ENCODE measurements at places on chromosomes 3 and 15.

DNA sequence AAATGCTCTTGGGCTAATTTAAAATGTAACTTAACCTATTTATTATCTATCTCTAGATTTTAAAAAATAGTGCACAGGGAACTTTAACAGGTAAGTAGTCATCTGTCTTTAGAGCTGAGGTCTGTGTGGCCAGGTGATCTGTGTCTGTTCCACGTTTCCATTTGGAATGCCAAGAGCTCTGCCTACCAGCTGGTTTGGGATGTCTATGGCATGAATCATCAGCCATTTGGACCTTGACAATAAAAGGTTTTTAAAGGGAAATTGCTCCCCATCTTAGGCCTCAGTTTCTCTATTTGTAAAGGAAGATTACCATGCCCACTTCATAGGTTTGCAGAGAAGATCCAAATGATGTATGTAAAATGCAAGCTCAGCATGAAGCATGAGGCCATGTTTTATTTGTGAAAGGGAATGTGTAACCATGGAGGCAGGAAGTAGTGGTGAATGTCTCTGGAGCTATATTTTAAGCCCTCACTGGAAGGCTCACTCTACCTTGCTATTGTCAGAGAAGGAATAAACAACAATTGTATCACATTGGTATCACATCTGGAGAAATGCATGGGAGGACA, 548.1 kb upstream of the LMCD1 start:
- no peak for DNase-seq

- no peak for DNase-seq
Observed at GRCh38 chr3:12869035-12869621, 27.8 kb upstream of the RPL32 start.

DNA sequence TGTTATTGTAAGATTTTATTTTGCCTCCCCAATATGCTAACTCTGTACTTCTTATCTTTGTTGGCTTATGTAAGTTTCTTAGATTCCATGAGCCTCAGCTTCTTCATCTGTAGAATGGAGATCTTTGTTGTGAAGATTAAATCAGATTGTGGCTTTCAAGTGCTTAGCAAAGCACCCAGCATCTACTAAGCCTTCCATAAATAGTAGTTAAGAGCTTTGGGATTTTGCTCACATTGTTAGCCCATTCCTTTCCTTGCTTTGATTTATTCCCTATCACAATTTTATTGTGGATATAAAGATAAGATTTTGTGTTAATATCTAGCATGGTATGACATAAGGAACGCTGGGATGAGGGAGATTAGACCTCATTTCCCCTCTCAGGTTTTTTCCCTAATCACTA, 501.4 kb downstream of the PYDC2 start:
- no peak for DNase-seq

- DNase-seq = peak; percentile 44
Observed at GRCh38 chr15:100115711-100116090, 226.1 kb downstream of the ADAMTS17 start.

DNA sequence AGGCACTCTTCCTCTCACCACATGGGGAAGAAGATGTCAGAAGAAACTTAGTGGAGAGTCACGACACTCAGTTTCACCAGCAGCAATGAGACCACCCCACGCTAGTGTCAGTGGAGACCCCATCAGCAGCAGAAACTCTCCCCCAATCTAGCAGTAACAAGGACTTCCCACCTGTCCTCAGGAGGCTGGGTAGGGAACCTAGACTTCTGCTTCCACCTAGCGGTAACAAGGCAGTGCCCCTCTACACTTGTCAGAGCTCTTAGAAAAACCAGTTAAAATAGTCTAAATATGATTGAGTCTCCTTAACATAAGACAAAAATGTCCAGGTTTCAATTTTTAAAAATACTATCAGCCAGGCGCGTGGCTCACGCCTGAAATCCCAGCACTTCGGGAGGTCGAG, 57.3 kb downstream of the TRAT1 start:
- DNase-seq = peak; percentile 32

DNA sequence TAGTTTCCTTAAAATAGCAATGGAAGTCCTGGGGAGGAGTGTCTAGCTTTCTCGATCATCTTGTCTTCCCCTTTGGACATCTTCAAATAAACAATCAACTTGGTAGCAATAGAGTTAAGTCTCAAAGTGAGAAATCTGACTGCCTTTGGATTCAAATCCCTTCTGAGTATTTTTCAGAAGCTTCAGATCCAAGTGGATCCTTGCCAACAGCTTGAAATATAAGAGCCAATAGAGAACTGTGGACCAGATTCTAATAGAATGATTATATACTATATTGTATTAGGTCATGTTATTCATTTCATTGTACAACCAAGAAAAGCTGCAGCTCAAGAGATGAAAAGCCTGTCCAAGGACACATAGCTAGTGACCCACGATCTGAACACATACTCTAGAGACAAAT, 60.2 kb downstream of the SYNPR start:
- no peak for DNase-seq

DNA sequence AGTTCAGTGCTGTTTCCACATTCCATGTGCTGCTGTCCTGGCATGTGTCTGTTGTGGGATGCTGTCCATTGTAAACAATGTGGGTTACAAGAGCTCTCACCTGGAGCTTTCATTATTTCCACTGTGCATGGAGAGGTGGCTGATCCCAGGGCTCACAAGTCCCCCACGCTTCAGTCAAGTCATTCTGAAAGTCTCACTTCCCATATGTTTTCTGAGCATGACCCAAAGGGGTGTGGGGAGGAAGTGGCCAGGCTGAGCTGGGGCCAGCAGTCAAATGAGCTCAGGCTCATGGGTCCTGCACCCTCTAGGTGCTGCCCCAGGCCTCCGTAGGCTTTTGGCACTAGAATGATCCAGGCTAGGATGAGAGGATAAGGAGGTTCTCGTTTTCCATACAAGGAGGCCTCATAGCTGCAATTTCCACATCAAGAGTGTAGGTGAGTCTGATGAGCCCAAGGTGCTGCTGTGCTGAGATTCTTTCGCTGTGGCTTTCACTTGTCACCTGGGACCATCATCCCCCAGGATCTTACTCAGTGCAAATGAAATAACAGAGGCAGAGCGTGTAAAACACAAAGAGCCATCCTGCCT, 22.0 kb downstream of the STARD5 start:
- no peak for DNase-seq

DNA sequence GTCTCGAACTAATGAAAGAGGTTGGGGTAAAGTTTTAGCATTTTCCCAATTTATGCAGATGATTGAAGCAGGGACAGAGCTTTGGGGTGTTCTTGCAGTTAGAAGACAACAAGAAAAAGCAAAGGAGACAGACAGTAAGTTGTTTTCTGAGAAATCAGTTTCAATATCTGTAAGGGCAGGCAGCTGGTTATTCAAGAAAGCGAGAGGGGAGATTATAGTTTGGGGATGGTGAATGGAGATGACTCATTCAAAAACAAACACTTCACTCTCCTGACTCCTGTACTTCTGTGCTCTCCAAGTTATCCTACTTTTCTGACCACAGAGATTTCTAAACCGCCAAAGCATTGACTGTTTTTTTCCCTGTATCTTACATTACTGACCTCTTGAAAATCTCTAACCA, 352.0 kb downstream of the GAP43 start:
- DNase-seq = peak; percentile 56

GRCh38 chr15:25088261-25088790, 133.5 kb downstream of the SNRPN start:
- DNase-seq = no peak

GRCh38 chr3:11116336-11117059, 37.8 kb upstream of the HRH1 start:
- peak; percentile 51 for DNase-seq

DNA sequence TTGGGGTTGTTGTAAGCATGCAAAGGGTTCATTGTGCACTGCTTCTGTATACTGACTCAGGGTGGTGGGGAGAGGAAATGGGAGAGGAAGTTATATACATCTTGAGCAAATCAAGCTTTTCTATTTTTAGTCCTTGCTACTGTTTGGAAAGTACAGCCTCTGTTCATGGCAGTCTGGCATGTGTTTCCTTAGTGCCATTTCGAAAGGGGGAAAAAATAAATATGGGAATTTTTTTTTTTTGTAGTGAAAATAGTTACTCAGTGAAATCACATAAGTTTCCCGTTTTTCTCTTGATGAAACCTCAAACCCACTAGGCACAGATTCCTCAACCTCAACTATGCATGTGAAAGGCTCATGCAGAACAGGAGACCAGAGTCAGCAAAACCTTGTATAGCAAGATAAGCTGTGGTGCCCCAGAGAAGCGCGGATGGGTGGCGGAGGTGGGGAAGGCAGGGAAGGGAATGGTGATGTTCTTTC, 353.3 kb downstream of the LPP start:
- DNase-seq = peak; percentile 66

DNA sequence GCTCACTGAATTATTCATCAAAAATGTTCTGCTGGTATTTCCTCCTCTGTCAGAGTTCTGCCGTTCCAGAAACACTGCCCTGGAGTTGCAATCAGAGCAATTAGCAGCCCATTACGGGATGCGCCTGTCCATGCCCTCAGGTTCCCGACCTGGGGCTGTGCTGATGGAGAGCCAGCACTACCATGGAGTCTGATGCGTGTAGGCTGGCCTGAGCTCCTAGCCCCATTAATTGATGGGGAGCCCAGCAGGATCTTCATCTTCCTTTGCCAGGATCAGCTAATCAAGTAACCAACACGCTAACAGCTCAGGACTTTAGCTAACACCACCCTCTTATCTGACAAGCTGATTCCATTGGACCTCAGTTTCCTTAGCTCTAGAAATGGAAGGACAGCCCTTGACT, 164.2 kb downstream of the ABHD5 start:
- DNase-seq = no peak

GRCh38 chr15:51379390-51379789, 37.9 kb downstream of the GLDN start:
- no peak for DNase-seq

DNA sequence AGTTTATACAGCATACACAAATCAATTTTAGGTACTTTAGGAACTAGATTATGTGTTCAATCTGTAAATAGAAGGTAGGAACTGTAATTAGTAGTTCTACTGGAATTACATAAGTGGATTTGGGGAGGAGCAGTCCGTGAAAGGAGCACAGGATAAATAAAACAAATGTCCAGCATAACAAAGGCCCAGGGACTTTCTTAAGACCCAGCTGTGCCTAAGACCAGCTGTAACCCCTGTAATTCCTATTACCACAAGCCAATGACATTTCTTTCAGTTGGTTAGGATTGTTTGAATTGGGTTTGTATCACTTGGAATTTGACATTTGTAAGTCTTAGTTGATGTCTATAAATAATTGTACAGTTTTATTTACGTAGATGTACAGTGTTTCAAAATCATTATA, 4.8 kb upstream of the ZBTB20 start:
- DNase-seq = no peak

GRCh38 chr3:117404730-117405129, 695.2 kb downstream of the TUSC7 start:
- DNase-seq = no peak

- DNase-seq = no peak
Observed at GRCh38 chr3:123396171-123397049, 52.5 kb downstream of the ADCY5 start.

GRCh38 chr15:42083916-42084315, 10.4 kb downstream of the PLA2G4D start:
- no peak for DNase-seq

GRCh38 chr3:154121701-154122551, 736 bp downstream of the ARHGEF26 start:
- DNase-seq = peak; percentile 58

- DNase-seq = peak; percentile 60
Observed at GRCh38 chr3:118817748-118818165, 216.9 kb downstream of the IGSF11 start.

- peak; percentile 0 for DNase-seq
Observed at GRCh38 chr3:2921903-2922302, 188.3 kb downstream of the IL5RA start.

DNA sequence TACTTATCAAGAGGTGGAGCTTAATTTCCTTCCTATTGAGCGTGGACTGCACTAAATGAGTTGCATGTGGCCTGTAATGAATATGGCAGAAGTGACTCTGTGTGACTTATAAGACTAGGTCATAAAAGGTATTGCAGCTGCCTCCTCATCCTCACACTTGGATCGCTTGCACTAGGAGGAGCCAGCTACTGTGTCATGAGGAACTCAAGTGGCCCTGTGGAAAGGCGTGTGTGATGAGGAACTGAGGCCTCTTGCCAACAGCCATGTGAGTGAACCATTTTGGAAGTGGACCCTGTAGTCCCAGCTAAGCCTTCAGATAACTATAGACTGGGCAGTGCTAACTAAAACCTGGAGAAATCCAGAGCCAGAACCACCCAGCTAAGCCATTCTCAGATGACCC, 7.1 kb upstream of the SLC30A4 start:
- DNase-seq = no peak

DNA sequence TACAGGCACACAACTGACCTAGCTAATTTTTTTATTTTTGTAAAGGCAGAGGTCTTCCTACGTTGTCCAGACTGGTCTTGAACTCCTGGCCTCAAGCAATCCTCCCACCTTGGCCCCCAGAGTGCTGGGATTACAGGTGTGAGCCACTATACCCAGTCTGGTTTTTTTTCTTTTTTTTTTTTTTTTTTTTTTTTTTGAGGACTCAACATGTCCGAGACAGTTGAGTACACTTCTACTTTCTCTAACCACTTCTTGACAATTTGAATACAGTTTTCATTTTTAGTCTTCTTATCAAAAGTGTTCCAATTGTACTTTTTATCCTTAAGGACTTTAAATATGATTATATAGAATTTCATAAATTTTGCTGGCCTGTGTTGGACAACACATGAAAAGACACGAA, 7.4 kb upstream of the GSK3B start:
- DNase-seq = no peak

DNA sequence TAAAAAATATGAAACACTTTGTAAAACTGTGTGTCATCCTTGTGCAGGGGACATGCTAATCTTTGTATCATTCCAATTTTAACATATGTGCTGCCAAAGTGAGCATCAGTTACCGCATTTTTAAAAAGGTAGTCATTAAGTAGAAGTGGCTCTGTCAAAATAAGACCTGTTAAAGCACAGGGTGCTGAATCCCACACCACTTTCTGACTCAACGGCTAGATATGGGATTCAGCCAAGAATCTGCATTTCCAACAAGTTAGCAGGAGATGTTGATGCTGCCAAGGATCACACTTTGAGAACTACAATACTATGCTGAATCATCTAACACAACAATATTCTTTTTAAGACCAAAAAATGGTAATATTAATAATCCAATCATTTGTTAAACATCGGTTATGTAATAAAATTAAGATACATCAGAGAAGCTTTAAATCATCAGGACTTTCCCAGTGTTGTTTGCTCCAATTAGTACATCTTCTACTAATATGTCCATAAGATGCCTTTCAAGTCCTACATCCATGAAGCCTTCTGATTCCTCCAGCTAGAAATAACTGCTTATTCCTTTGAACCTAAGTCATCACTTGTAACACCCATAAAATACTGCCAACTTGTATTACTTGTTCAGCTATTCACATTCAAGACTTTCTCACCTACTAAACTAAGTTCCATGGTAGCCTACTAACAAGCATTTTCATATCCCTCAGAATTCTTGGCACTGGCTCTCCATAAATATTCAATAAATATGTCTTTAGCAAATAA, 71.1 kb downstream of the TBL1XR1 start:
- peak; percentile 57 for DNase-seq

DNA sequence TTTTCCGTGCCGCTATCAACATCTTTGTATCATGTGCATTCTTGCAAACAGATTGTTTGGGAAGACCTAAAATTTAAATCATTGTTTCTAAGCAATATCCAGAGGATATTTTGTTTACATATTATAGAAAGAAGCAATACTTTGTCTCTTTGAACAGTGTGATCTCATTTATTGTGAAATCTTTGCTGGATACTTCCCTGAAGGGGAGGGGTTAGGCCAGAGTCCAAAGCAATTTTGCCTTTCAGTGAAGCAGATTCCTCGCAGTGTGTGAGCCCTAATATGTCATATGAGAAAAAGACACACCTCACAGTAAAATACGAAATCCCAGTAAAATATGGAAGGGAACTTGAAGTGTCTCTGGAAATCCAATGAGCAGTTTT, 158.7 kb upstream of the SLCO3A1 start:
- DNase-seq = no peak

Measured in ELR (cell line).